ENCODE measurements at places on chromosomes 3 and 15.

- DNase-seq, result no peak
Observed at GRCh38 chr15:49747340-49747739, 126.5 kb downstream of the DTWD1 start.

GRCh38 chr3:123387532-123387931 lies 61.4 kb downstream of the ADCY5 start:
- DNase-seq, result no peak

- peak; percentile 80 for DNase-seq
Observed at GRCh38 chr3:4739289-4740236, 239.7 kb upstream of the BHLHE40 start.

GRCh38 chr15:43329217-43329959 lies 985 bp downstream of the LCMT2 start:
- no peak for DNase-seq

GRCh38 chr3:139111392-139112229 lies 66.9 kb upstream of the PRR23C start:
- DNase-seq, result peak; percentile 63

GRCh38 chr15:98935736-98936135 lies 71.9 kb downstream of the PGPEP1L start:
- no peak for DNase-seq

- no peak for DNase-seq
Observed at GRCh38 chr3:126557761-126558160, 971 bp downstream of the C3orf22 start.

GRCh38 chr3:118900737-118901525 lies 133.7 kb downstream of the IGSF11 start:
- peak; percentile 23 for DNase-seq

GRCh38 chr15:97237160-97237559 lies 723.3 kb upstream of the ARRDC4 start:
- no peak for DNase-seq

DNA sequence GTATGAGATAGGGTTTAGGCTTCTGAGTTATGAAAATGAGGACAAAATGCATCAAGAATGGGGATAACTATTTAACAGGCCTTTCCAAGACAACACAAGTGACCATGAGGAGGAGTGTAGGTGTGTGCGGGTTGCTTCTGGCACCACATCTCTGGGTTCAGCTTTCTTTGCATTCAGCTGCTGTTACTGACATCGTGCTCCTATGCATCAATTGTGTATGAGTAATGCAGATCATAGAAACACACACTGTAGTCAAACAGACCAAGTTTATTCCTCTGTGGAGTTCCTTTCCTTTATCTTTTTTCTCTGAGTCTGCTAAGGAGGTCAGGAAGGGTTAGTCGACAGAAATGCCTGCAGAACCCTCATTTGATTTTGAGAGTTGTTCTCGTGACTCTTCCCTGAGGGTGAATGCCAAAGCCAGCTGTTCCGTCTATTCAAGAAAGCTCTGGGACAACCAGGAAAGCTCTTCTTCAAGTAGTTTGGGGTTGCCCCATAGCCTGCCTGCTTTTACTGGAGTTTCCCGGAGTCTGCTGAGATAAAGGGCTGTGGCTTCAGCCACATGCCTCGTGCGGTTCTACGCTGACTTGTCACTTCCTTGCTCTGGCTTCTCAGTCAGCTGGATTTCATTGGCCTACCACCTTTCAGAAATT lies 136.7 kb upstream of the TLE3 start:
- DNase-seq, result peak; percentile 15

- DNase-seq, result no peak
Observed at GRCh38 chr3:49053543-49053942, 24.3 kb upstream of the IMPDH2 start.

GRCh38 chr3:28791713-28792255 lies 443.2 kb upstream of the AZI2 start:
- DNase-seq, result no peak

Data from activated CD4-positive, alpha-beta T cell treated with anti-CD3 and anti-CD28 coated beads, Interleukin-2, amount 50 U/mL, for 16 hours (primary cell).